MCF 10A (cell line): ENCODE measurements at places on chromosomes 4 and X. TPM values are rescaled to one million over a fixed set of nuclear protein-coding genes. Genes with fewer than 3 reads are reported as not detected.

Gene GC
- not detected in 2 replicates for total RNA-seq

Gene VSIG1
- total RNA-seq = 1.2 and 1.8 TPM in 2 replicates

Gene LDB2
- total RNA-seq = not detected in 2 replicates

DNA sequence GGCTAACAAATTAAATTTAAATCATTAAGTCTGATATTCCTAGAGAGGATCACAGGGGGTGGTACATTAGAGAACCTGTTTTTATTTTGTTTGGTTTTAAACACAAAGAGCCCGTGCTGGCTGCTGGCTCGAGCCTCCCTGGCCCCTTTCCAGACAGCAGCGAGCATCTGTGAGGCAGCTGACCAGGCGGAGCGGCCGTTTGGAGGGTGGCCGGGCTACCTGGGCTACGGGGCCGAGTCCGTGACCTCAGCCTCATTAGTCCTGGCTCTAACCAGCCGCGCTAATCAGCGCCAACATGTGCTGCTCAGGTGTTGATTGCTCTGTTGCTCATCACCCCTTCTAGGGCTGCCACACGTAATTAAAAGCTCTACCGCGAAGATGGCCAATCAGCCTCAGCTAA lies 35.3 kb downstream of the DCTD start:
- no peak for DNase-seq
- no peak overlapping the region for H3K4me3 ChIP-seq
- no peaks in the 10 kb centered on the region for H3K4me1 ChIP-seq
- no peak overlapping the region for H3K27ac ChIP-seq

DNA sequence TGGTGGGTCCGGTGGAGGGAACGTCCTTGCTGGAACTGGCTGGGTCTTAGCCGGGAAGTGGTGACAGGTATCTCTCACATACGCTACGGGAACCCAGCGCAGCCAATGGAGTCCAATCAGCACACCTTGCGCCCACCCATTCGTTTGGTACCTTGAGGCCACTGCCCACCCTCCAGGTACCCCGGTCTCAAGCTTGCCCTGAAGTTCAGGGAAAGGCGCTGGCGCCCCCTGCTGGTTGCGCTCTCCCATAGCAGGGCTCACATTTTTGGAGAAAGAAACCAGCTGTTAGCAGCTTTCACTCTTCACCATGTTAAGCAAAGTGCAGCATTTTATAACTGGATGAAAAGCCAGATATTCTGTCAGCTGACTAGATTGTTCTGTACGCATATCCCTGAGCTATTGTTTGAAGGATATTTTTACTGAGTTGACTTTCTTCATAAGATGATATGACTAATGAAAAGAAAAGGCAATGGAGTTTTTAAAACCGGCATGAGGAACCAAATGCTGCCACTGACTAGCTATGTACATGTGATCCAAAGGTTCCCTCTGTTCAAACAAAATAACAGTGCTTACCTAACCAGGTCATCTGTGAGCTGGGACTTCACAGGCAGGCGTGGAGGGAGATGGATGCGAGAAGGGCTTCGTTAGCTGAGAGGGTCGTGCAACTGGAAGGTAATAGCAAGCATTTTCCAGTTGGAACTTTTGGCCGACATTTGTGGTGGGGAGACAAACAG lies 43.7 kb downstream of the OTOP1 start:
- H3K27me3 ChIP-seq = peaks cover 53% of the 10 kb centered on the region
- H3K4me3 ChIP-seq = no peak overlapping the region
- DNase-seq = peak; percentile 27
- H3K27ac ChIP-seq = no peak overlapping the region
- no peaks in the 10 kb centered on the region for H3K36me3 ChIP-seq

DNA sequence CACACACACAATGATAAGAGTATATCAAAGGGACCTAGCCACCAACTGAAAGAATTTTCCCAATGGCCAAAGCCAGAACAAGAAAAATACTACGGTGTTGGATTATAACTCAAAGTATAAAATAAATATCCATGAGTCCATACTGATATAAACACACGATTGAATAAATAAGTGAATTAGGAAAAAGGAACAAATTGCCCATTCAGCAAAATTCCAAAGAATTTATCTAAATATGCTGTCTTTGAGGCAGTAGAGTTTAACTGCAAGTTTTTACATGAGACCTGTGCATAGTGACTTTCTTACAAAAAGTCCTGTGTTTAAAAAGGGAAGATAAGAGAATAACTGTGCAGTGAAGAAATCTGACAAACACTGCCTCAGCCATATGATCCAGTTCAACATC lies 278.8 kb upstream of the PPARGC1A start:
- H3K27ac ChIP-seq = no peak overlapping the region
- H3K4me3 ChIP-seq = no peak overlapping the region
- no peak for DNase-seq
- H3K4me1 ChIP-seq = peaks cover 5% of the 10 kb centered on the region

- no peaks in the 10 kb centered on the region for H3K36me3 ChIP-seq
- no peak overlapping the region for H3K27ac ChIP-seq
- no peaks in the 10 kb centered on the region for H3K4me1 ChIP-seq
Measured at GRCh38 chrX:9586992-9587392, 122.1 kb downstream of the TBL1X start.

- no peaks in the 10 kb centered on the region for H3K4me1 ChIP-seq
- no peak overlapping the region for H3K27ac ChIP-seq
- H3K36me3 ChIP-seq = no peaks in the 10 kb centered on the region
Measured at GRCh38 chr4:81930506-81931238, 443.1 kb downstream of the HNRNPD start.

Gene ATP2B3
- not detected in 2 replicates for total RNA-seq

DNA sequence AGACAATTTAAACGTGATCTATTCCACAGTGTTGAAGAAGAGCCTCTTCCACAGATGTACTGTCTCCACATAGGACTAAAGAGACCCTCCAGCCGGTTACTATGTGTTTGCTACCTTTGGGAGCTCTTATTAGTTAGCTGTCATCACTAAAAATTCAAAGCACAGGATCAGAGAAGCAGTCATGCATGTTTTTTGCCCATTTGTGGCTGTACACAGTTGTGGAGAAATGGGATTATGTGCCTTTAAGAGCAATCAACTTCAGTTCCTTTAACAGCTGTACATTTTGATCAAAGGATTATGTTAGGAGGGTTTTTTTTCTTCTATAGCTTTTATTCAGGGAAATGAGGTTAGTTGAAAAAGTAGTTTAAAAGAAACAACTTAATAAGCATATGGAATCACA lies 149.0 kb upstream of the SPOCK3 start:
- DNase-seq = no peak
- no peak overlapping the region for H3K4me3 ChIP-seq
- no peaks in the 10 kb centered on the region for H3K36me3 ChIP-seq
- H3K27me3 ChIP-seq = no peaks in the 10 kb centered on the region
- H3K27ac ChIP-seq = no peak overlapping the region

DNA sequence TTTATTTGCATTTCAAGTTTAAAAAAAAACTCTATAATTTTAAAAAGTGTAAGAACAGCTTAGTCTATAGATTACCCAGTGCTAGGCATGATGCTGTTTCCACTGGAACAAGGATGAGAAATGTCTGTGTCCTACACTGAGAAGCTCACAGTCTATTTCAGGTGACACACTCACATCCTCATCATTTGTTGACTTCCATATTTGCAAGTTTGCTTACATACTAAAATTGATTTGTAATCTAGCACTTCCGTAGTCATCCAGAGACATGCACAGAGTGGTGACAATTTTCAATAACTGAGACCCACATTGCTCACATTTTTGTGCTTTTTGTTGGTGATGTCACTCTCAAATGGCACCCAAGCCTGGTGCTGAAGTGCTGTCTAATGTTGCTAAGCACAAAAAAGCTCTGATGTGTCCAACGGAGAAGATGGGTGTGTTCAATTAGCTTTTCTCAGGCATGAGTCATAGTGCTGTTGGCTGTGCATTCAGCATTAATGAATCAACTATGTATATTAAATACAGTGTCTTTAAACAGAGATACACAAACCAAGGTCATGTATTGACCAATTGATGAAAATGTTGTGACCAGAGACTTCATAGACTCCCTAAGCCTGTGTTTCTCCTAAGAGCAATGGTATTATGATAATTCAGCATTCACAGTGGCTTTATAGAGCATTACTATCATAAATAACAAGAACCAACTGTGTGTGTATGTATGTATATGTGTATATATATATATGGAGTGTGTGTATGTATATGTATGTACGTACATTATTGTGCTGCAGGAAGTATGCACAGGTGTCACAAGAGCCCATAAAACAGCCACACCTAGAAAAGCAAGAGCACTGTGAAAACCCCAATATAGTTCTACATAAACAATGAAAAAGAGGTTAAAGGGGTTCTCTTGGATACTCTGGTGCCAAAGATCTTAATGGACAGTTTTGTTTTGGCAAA lies 31.2 kb upstream of the VCX3B start:
- H3K4me1 ChIP-seq = no peaks in the 10 kb centered on the region
- no peaks in the 10 kb centered on the region for H3K27me3 ChIP-seq
- no peaks in the 10 kb centered on the region for H3K36me3 ChIP-seq
- no peak overlapping the region for H3K4me3 ChIP-seq
- no peak overlapping the region for H3K27ac ChIP-seq

DNA sequence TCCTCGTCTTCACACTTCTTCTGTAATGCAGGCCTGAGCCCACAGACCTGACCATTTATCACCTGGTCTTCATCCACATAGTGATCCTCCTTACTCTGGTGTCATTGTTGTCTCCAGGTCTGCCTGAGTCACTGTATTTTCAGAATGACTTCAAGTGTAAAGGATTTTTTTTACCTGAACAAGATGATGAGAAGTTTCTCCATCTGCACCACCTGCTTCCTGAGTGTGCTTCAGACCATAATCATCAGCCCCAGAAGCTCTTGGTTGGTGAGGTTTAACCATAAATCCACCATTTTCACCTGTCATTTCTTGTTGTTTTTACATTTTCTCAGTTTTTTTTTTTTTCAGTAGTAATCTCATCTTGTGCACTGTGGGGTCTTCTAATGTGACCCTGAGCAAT lies 39.0 kb downstream of the WDR13 start:
- no peaks in the 10 kb centered on the region for H3K27me3 ChIP-seq
- DNase-seq = no peak
- no peak overlapping the region for H3K27ac ChIP-seq
- H3K4me3 ChIP-seq = no peak overlapping the region
- H3K4me1 ChIP-seq = no peaks in the 10 kb centered on the region

GRCh38 chrX:114842181-114842580 lies 175.2 kb downstream of the IL13RA2 start:
- H3K4me3 ChIP-seq = no peak overlapping the region
- H3K4me1 ChIP-seq = no peaks in the 10 kb centered on the region

GRCh38 chrX:680062-680461 lies 49.5 kb downstream of the SHOX start:
- no peaks in the 10 kb centered on the region for H3K4me1 ChIP-seq
- H3K36me3 ChIP-seq = no peaks in the 10 kb centered on the region
- no peak for DNase-seq
- no peak overlapping the region for H3K27ac ChIP-seq
- no peaks in the 10 kb centered on the region for H3K27me3 ChIP-seq

- DNase-seq = peak; percentile 13
- no peaks in the 10 kb centered on the region for H3K27me3 ChIP-seq
- peaks cover 6% of the 10 kb centered on the region for H3K36me3 ChIP-seq
- H3K4me1 ChIP-seq = peaks cover 8% of the 10 kb centered on the region
- no peak overlapping the region for H3K4me3 ChIP-seq
Measured at GRCh38 chr4:184506527-184507121, 32.3 kb upstream of the IRF2 start.

DNA sequence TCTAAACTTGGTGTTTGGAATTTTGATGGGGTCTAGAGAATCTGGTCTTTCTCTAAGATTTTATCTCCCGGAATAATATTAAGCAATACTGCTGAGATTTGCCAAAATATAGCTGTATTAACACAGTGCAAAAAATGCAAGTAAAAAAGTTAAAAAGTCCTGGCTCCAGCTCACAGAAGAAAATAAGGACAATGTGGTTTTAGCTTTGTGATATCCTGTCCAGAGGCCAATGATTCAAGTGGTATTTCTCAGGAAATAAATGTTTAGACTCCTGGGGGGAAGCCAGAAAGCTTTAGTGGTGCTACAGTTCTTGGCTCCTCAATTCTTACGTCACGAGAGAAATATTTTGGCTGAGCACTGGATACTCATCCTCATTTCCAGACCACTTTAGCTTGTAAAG lies 40.9 kb upstream of the IL13RA2 start:
- H3K36me3 ChIP-seq = no peaks in the 10 kb centered on the region
- DNase-seq = peak; percentile 64
- no peak overlapping the region for H3K4me3 ChIP-seq
- H3K27ac ChIP-seq = no peak overlapping the region
- peaks cover 67% of the 10 kb centered on the region for H3K27me3 ChIP-seq

Gene UNC5C
- total RNA-seq = not detected in 2 replicates

- H3K4me3 ChIP-seq = no peak overlapping the region
- peaks cover 19% of the 10 kb centered on the region for H3K36me3 ChIP-seq
- H3K27ac ChIP-seq = no peak overlapping the region
- DNase-seq = no peak
- no peaks in the 10 kb centered on the region for H3K27me3 ChIP-seq
- H3K4me1 ChIP-seq = no peaks in the 10 kb centered on the region
Measured at GRCh38 chr4:1208266-1208961, 36.0 kb upstream of the SPON2 start.

DNA sequence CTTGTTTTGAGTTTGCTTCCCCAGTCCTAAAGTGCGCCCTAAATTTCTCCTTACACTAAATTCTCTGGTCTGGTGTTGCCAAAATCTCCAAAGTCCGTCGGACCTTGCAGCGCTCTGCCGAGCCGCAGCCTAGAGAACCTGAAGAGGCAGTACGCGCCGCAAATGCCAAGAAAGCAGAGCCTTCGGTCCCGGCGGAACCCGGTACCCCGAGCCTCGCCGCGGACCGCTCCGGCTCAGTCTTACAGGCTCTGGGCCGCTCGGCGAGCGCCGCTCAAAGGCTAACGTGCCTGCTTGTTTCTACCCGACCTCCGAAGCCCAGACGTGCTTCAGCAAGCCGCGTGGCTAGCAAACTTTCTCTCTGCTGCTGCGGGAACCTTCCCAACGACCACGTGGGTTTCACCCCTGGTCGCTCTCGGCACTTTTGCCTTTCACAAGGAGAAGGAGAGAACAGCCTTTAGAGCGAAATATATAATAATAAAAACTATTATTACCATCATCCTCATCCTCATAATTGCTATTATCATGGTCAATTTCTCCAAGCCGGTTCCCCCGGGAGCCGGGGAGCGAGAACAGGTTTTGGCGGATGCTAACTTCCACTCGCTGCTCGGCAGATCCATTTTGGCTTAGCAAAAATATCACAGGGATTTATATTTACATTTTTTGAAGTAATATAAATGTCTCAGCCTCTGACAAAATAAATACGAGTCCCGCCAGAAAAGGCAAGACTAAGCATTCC lies 2.2 kb upstream of the HTR2C start:
- no peaks in the 10 kb centered on the region for H3K4me1 ChIP-seq
- H3K27me3 ChIP-seq = peaks cover 34% of the 10 kb centered on the region
- no peak overlapping the region for H3K4me3 ChIP-seq
- DNase-seq = no peak

Gene TRIM2
- 33.0 and 37.2 TPM in 2 replicates for total RNA-seq

- no peaks in the 10 kb centered on the region for H3K36me3 ChIP-seq
- no peak overlapping the region for H3K4me3 ChIP-seq
- peaks cover 26% of the 10 kb centered on the region for H3K4me1 ChIP-seq
- no peak overlapping the region for H3K27ac ChIP-seq
Measured at GRCh38 chr4:55002431-55002830, 123.0 kb downstream of the KDR start.

GRCh38 chr4:52998413-52998812 lies 136.3 kb downstream of the RASL11B start:
- H3K27ac ChIP-seq = no peak overlapping the region
- DNase-seq = no peak
- no peaks in the 10 kb centered on the region for H3K27me3 ChIP-seq
